Prostate gland (tissue), 2 donors: ENCODE measurements at places on chromosomes 13 and 19.

GRCh38 chr13:92265408-92265807 lies 867.0 kb downstream of the GPC5 start:
- no peaks in the 10 kb centered on the region for H3K36me3 ChIP-seq
- H3K27me3 ChIP-seq: no peaks in the 10 kb centered on the region

- H3K4me1 ChIP-seq: no peaks in the 10 kb centered on the region
- H3K27me3 ChIP-seq: peaks cover 4% of the 10 kb centered on the region
- no peak overlapping the region for H3K27ac ChIP-seq
- no peak for DNase-seq
Observed at GRCh38 chr13:111912453-111912866, 154.5 kb upstream of the SOX1 start.

DNA sequence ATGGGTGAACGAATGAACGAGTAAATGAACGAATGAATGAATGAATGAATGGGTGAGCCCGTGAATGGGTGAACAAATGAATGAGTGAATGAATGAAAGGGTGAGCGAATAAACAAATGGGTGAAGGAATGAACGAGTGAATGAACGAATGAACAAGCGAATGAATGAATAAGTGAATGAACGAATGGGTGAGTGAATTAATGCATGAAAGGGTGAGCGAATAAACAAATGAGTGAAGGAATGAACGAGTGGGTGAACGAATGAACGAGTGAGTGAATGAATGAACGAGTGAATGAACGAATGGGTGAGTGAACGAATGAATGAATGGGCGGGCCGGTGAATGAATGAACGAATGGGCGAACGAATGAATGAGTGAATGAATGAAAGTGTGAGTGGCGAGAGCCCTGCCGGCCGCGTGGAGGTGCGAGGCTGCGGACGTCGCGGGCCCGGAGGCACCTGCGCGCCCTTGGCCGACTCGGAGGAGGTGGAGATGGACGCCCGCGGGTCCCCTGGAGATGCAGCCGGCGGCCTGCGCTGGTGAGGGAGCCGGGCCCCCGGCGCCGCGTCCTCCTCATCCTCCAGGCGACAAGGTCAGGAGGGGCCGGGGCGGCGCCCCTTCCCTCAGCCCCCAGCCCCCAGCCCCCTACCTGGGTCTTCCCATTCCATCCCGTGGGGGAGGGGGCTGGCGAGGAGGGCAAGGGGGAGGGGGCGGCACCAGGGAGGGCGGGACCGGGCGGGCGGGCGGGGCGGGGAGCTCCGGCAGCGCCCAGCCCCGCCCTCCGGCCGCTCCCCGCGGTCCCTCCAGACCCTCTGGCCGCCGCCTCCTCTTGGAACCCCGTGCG lies 15.4 kb downstream of the ANKRD24 start:
- no peak for DNase-seq
- no peaks in the 10 kb centered on the region for H3K4me1 ChIP-seq
- peaks cover 18% of the 10 kb centered on the region for H3K27me3 ChIP-seq
- peak overlapping the region; percentile 12 for H3K4me3 ChIP-seq
- H3K36me3 ChIP-seq: no peaks in the 10 kb centered on the region

DNA sequence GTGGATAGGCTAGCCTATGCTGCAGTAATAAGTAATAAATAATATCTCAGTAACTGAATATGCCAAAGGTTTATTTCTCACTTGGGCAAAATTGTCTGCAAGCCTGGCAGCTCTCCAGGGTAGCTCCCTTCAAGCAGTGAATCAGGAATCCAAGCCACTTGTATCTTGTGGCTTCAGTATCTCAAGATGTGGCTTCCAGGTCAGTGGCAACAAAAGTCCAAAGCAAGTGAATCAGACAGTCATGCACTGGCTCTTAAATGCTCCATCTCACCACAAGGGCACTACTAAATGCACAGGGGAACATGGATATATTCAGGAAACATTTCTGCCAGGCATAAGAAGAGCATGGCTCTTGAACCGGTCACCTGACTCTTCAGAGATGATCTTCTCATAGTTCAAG lies 126.3 kb downstream of the KCTD12 start:
- no peaks in the 10 kb centered on the region for H3K4me1 ChIP-seq
- DNase-seq: no peak
- H3K4me3 ChIP-seq: no peak overlapping the region
- no peaks in the 10 kb centered on the region for H3K36me3 ChIP-seq
- H3K27ac ChIP-seq: no peak overlapping the region
- H3K27me3 ChIP-seq: no peaks in the 10 kb centered on the region

- no peaks in the 10 kb centered on the region for H3K4me1 ChIP-seq
- DNase-seq: no peak
- H3K36me3 ChIP-seq: no peaks in the 10 kb centered on the region
- H3K4me3 ChIP-seq: no peak overlapping the region
Observed at GRCh38 chr19:29501816-29502580, 23.8 kb upstream of the VSTM2B start.
